ENCODE measurements at places on chromosomes 3 and 15. TPM values are rescaled to one million over a fixed set of nuclear protein-coding genes. Genes with fewer than 3 reads are reported as not detected.

CASR gene
- not detected for total RNA-seq

CRYBG3 gene
- 4.9 TPM for total RNA-seq

PDE8A gene
- 10.3 TPM for total RNA-seq

PSTPIP1 gene
- total RNA-seq, result not detected

GYG1 gene
- total RNA-seq, result 4.4 TPM

AGBL1 gene
- total RNA-seq, result 0.98 TPM

SLC6A20 gene
- 3.0 TPM for total RNA-seq

RBP2 gene
- total RNA-seq, result not detected

REC114 gene
- total RNA-seq, result not detected

SUCLG2 gene
- 7.4 TPM for total RNA-seq

MRPL46 gene
- 14.5 TPM for total RNA-seq

CLSTN2 gene
- 18.4 TPM for total RNA-seq

CLDN18 gene
- under 0.01 TPM for total RNA-seq

MORC1 gene
- total RNA-seq, result under 0.01 TPM

CFAP20DC gene
- 1.2 TPM for total RNA-seq

PRC1 gene
- 11.1 TPM for total RNA-seq

AEN gene
- total RNA-seq, result 2.7 TPM

NEK10 gene
- 18.7 TPM for total RNA-seq

ADAMTS17 gene
- total RNA-seq, result 6.1 TPM

CTXN2 gene
- 0.25 TPM for total RNA-seq

OR5H2 gene
- not detected for total RNA-seq

GRM7 gene
- total RNA-seq, result 70.3 TPM

SAXO2 gene
- total RNA-seq, result 4.7 TPM

ZNF619 gene
- 4.2 TPM for total RNA-seq

FRMD5 gene
- 19.7 TPM for total RNA-seq

DPPA2 gene
- total RNA-seq, result not detected

PAK6 gene
- 14.3 TPM for total RNA-seq

CNTN6 gene
- total RNA-seq, result 10.8 TPM

WDR93 gene
- 0.25 TPM for total RNA-seq

CORO2B gene
- 28.0 TPM for total RNA-seq

GOLGA6L10 gene
- total RNA-seq, result 6.4 TPM

ROPN1 gene
- not detected for total RNA-seq

PTH1R gene
- total RNA-seq, result 0.98 TPM

SLC49A4 gene
- 21.4 TPM for total RNA-seq

MRPL3 gene
- 82.1 TPM for total RNA-seq

EFCC1 gene
- total RNA-seq, result 0.25 TPM

ZPLD1 gene
- total RNA-seq, result under 0.01 TPM

NANOGP8 gene
- total RNA-seq, result 0.25 TPM

CCDC13 gene
- total RNA-seq, result 2.7 TPM

FAM43A gene
- total RNA-seq, result 2.5 TPM
